ENCODE measurements at places on chromosomes 4 and X.

- no peak for DNase-seq
These were observed 13.0 kb downstream of the SASH3 start for GRCh38 chrX:129792586-129793291.

DNA sequence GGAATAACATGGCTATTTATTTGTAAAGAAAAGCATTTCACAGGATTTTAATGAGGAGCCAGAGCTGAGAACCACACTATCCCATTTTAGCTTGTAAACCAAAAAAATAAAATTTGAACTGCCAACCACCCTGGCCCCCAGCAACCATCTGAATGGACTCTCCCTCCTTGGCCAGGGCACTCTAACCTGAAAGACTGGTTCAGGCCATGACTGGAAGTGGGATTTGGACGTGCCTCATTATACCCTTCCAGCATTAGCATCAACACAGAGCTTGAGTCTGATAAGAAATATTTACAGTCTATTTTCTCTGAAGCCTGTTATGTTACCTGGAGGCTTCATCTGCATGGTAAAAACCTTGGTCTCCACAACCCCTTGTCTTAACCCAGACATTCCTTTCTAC is 30.0 kb downstream of the METAP1 start:
- no peak for DNase-seq

- no peak for DNase-seq
These were observed 89.2 kb downstream of the NHS start for GRCh38 chrX:17464194-17464593.

DNA sequence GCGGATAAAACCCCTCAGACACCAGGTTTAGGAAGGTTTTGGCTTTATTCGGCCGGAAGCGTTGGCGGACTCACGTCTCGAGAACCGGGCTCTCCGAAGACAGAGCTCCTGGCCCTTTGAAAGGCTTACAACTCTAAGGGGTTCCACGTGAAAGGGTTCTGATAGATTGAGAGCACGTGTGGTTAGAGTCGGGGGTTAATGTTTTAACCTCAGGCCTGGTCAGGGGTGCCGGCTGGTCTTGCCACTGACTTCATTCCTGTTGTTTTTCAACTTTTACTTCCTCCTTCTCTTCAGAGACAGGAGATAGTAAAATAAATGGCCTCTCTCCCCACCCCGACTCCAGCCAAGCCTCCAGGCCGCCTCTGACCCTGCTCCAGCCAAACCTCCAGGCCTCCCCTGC is 4.7 kb upstream of the ASMT start:
- DNase-seq, result no peak

GRCh38 chr4:144787365-144788258 is 141.7 kb downstream of the HHIP start:
- no peak for DNase-seq

- no peak for DNase-seq
These were observed 1064.7 kb upstream of the GRIA3 start for GRCh38 chrX:122119361-122119760.

DNA sequence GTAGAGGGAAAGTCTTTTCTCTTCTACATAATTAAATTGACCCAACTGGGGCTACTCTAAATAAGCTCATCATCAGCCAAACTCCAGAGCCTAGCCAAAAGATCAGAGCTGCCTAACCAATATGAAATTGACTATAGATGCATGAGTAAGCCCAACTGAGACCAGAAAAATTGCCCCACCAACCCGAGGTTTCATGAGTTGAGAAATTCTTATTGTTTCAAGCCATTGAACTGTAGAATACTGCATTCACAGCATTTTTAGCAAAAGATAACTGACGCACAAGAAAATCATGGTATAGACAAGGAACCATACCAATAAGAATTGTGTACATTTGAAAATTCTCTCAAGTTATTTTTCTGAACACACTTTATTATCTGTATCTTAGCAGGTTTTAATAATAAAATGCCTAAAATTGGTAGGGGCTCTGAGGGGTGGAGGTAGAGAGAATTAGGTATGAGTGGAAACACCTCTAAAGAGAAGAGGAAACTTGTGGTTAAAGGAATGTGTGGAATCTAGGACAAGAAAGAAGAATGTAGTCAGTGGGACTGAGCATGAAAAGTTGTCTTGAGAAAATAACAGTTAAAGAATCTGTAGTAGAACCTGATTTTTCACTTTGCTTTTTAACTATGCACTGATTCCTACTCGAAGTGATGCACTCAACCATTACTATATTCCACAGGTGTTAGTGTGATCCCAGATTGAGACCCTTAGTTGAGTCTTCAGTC is 200.9 kb upstream of the PPP1R2C start:
- DNase-seq, result no peak

- DNase-seq, result peak; percentile 8
These were observed 613 bp downstream of the FGF13 start for GRCh38 chrX:138710866-138711341.

GRCh38 chrX:24498975-24499374 is 33.9 kb downstream of the PDK3 start:
- no peak for DNase-seq

DNA sequence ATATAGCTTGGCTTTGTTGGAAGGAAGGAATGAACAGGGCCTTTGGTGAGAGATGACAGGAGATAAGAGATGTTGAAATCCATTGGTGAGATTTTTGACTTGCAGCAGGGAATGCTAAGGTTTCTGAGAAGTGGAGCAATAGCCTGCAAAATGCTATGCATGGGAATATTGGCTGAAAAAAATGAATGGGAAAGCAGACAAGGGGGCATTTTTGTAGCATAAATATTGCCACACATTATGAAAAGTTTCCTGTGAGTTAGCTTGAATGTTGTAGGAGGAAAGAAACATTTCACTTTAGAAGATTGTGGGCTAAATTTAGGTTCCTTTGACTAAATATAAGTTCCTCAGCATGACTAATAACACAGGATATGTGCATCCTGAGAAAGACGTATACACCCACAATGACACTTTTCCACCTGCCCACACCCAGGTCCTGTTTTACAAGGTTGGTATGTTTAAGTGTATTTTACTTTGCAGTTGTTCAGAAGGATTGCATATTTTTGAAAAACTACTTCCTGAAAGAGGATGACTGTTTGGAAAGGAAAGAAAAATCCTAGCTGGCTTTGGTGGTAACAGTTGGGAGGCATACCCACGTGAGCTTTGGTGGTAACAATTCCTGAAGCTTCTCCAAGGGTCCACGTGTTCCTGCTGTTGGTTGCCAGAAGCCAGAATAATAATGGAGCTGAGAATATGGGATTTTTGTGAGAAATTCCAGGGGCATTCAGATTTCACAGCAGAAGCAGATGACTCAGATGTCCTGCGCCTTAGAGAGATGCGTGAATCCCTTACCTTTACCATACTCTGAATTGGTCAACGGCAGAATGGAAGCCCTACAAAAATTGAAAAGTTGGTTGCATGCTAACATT is 28.5 kb downstream of the PHEX start:
- no peak for DNase-seq

DNA sequence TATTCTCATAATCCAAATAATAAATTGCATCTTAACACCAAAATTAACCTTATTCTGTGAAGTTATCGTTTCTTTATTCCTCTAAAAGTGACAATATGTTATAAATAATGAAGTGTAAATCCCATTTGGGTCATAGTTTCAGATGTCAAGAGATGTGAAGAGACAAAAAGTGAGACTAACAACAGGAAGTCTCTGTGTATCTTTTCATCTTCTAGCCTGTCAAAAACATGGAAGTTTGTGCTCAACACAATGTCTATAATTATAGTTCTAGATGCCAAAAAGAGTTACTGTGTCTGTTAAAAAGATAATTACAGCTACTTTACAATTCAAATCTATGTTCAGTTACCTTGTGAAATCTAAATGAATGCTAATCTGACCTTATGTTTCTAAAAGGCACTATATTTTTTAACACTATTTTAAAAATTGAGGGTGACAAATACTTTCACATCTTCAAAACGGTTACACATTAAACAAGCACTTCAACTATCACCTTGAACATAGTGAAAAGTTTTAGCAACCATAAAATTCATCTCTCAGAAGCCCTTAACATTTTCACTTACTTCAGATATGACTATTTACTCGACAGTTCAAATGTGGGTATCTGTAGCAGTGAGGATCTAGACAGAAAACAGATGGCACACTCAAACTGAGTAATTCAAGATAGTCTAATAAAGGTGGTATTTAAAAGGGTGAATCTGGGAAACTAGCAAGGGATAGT is 509.8 kb downstream of the ARAP2 start:
- no peak for DNase-seq

DNA sequence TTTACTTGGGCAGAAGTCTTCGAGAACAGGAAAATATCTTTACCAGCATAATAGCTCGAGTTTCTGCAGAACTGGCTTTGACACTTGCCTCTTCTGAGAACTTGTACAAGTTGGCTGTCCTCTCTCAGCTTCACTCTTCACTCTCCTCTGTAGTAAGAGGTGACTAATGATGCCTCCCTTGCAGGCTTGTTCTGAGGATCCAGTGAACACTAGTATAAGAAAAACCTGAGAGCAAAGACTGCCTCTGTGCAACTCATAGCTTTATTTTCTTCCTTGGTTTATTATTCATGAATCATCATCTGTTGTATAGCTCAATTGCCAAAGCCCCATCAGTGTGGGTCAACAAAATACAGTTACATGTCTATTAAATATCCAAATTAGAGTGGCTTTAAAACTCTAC is 266.7 kb upstream of the CLNK start:
- no peak for DNase-seq

DNA sequence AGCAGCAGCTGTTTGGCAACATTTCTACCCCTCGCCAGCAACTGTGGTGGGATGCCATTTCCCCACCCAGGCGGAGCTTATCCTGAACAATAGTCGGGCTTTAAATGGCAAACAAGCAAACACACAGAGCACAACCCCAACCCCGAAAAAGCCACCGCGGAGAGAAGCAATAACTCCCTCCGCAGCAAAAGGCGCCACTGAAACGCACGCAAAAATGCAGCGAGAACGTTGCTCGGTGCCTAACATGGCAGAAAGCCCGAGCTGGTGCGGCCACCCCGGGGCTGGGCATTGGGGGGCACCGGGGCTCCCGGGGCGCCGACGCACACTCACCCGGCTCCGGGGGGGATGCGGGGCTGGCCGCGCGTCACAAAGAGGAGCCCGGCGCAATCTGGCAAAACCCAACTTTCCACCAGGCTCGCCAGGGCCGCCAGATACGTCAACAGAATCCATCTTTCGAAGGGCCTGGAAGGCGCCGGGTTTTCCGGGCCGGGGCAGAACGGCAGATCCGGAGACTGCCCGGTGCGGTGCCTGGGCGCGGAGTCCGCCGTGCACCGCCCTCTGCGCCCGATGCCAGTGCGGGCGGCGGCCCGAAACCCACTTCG is 818 bp downstream of the RAI2 start:
- DNase-seq, result peak; percentile 18

- DNase-seq, result no peak
These were observed 658.6 kb downstream of the GRXCR1 start for GRCh38 chr4:43550981-43551627.

DNA sequence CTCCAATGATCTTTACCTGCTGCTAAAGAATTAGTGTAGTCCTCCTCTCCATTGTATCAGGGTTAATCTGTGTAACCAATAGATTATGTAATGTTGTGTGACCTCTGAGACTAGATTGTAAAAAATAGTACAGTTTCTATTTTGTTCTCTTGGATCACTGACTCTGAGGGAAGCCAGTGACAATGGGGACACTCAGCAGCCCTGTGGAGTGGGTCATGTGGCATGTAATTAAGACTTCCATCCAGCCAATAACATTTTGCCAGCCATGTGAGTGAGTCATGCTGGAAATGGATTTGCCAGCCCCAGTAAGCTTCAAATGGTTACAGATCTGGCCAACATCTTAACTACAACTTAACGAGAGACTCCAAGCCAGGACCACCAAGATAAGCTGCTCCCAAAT is 332.3 kb downstream of the PTTG2 start:
- no peak for DNase-seq

DNA sequence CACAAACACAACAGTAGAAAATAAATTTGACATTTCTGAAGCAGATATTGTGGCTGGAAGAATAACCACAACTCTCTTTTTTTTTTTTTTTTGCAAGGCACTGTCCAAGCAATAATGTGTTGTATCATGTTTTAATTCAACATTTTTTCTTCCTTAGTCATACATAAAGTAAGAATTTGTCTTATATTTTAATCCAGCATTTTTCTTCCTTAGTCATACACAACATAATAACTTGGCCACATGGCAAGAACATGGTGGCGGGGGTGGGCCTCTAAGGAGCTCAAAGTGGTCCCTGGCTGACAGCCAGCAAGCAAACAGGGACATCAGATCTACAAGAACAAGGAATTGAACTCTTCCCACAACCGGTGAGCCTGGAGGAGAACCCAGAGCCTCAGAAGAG is 20.2 kb downstream of the FBXW7 start:
- no peak for DNase-seq

- DNase-seq, result no peak
These were observed 34.3 kb upstream of the PPP2R2C start for GRCh38 chr4:6506616-6507140.

GRCh38 chr4:145679991-145680455 is at the start of gene C4orf51:
Gene C4orf51, plus strand, starts transcription at chr4:145680146. Its CDS starts 58 bp downstream, at chr4:145680204.
- no peak for DNase-seq

GRCh38 chrX:12974305-12974795 is 560 bp upstream of the TMSB4X start:
- DNase-seq, result peak; percentile 65

DNA sequence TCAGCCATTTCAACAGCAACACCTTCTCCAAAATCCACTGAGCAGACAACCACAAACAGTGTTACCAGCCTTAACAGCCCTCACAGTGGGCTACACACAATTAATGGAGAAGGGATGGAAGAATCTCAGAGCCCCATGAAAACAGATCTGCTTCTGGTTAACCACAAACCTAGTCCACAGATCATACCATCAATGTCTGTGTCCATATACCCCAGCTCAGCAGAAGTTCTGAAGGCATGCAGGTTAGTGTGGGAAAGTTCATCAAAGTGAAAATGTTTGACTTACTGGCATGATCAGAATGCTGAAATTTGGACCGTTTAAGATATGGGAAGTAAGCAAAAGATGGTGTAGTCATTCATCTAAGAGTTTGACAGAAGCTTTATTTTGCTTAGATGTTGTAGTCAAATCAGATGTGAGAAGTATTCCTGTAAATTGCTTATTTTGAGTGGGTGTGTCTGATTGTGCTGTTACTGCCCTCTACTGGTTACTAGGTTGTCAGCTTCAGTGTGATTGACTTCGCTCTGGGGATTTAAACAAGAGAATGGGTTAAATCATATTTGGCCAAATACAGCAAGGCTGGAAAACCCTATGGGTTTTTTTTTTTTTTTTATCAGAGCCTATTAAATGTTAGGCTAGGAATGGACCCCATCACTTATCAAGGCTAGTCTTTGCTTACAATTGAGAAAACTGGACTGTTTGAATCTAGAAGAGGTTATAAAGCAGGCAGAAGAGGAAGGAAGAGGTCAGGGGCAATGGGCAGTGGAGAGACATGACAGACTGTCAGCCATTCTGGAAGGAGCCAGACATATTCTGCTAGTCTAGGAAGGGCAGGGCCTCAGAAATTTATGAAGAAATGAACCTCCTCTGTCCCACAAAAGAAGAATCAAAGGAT is 130.3 kb downstream of the DIPK2B start:
- no peak for DNase-seq

DNA sequence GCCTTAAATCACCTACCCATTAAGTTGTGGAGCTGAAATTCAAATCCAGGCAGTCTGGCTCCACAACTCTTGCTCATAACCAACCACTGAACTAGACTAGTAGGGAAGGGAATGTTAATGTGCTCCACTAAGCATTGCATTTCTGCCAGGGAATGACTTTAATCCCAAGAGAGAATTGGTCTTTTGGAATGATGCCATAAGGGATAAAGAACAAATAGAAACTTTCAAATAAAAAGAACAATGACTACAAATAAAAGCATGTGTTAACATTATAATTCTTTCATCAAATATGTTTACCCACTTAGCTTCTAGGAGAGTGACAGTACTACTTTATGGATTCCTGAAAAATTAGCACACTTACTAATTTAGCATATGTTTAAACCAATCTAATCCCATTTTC is 905.9 kb downstream of the CENPC start:
- no peak for DNase-seq
